T47D (cell line): ENCODE measurements at places on chromosomes 5 and 9.

DNA sequence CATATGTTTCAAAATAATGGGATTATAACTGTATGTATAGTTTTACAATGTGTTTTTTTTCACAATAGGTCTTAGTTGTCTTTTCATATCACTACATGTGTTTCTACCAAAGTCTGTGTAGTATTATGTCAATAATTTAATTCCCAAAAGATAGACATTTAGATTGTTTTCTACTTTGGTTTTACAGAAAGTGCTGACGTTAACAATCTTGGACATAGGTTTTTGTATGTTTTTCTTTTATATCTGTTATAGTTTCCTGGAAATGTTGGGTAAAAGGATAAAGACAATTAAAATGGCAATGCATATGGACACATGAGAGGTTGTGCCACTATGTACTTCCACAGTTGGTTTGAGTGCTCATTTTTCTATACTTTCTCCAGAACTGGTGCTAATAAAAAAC is 15.2 kb downstream of the TMEFF1 start:
- DNase-seq: no peak

GRCh38 chr9:83242066-83242465 is 179.1 kb upstream of the RASEF start:
- peak; percentile 52 for DNase-seq

DNA sequence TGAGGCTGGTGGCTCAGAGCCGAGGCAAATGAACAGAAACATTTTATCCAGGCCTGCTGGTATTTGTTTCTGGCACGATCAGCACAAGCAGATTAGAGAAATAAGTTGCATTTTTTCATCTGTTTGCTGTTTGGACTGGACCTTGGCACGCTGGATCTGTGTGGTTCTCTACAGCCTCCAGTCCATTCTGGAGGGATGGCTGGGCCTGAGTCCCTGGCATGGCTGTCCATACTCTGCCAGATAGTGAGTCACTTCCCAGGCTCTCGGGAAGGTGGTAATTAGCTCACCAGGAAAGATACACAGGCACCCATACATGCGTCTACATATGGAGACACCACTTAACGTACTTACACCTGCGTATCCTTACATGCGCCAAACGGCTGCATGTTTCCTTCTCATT is 78.6 kb downstream of the SPRY4 start:
- peak; percentile 28 for DNase-seq

GRCh38 chr5:157516006-157516405 is 56.0 kb downstream of the NIPAL4 start:
- DNase-seq: no peak

- no peak for DNase-seq
Observed at GRCh38 chr9:127855522-127855921, 1.1 kb upstream of the ENG start.

DNA sequence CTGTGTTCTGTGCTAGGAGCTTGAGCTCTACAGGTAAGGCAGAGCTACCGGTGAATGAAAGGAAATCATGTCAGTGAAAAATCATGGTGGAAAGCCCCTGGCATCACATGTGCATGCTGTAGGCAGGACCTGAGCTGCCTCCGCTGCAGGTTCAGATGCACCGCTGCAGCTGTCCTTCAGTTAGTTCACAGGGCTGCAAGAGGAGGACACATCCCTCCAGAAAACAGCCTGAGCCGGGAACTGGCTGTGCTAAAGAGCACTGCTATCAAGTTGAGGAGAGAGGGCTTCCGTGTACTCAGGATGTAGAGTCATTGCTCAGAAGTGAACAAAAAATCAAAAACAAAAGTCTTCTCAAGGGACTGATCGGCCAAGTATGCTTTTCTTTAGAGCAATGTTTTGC is 138.6 kb downstream of the ERCC6L2 start:
- no peak for DNase-seq

GRCh38 chr5:127337876-127338275 is 47.3 kb downstream of the MEGF10 start:
- DNase-seq: no peak

- no peak for DNase-seq
Observed at GRCh38 chr5:5218396-5218795, 78.3 kb downstream of the ADAMTS16 start.

- DNase-seq: no peak
Observed at GRCh38 chr5:116009806-116010205, 22.5 kb upstream of the ARL14EPL start.

- no peak for DNase-seq
Observed at GRCh38 chr9:94086486-94087345, 2.5 kb downstream of the PTPDC1 start.

DNA sequence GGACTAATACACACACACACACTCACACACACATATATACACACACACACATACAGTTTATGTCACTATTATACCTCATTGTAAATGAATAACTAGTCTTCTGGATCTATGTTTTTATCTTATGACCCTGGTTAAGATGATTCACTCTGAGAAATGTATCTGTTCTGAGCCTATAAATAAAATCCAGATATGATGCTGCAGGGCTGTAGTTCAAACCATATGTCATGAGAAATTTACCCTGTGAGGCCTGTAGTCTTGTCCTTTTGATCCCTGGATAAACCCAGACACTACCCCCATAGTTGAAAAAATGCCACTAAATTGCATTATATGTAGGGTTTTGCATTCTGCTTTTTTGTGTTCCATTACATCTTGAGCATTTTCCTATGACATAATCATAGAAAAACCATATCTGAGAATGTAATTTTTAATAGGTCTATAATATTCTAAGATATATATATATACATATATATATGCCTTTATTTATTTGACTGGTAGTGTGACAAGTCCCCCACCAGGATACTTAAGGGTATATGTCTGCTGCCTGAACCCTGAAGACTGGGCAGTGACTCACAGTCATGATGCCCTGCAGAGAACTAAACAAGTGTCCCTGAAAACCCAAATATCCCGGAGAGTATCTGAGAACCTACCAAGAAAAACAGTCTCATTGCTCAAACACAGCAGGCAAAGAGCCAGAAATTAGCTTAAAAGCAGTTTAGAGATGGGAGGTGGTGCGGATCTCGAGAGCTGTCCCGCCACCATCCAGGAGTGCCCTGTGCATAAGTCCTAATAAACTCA is 18.4 kb upstream of the ALDOB start:
- DNase-seq: no peak

- no peak for DNase-seq
Observed at GRCh38 chr9:123350590-123351310, 5.2 kb upstream of the CRB2 start.

DNA sequence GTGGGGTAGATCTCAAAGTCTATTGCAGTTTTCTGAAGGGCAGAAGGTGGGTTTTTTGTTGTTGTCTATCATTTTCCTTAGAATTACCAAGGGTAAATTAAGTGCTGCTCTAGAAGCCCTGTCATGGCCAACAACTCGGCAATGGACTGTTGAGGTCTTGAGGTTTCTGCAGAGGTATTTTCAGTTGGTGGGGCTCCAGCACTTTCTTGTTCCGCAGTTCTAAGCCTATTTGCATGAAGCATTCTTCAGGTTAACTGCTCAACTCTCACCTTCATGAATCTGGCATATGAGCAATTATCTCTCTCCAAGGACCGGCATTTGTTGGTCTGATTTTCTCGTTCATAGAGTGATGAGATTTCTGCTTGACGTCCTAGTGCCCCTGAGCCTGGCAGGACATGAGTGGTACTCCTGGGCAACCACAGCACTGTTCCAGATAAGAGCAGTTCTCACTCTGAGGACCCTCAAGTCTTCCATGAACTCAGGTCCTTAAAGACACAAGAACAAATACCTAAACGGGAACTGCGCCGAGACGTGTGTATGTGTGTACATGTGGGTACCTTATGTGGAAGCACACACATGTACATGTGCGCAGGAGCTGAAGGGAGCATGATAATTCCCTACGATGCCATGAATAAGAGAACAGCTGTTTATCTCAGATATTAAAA is 544.5 kb downstream of the CSNK1G3 start:
- no peak for DNase-seq

DNA sequence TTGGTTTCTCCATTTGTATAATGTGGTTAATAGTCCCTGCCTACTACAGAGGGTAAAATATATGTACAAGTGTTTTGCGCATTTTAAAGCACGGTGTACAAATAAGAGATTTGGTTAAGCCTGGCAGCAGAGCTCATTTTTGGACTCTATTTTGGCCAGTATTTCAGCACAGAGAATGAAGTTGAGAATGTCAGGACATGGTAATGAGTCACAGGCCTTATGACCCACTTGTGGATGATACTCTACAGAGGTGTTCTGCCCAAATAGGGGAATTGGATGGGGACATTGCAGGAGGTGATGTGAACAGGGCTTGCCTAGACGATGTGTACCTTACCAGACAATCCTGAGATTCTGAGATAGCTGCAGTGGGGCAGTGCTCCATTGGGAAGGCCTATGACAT is 50.6 kb downstream of the MELK start:
- no peak for DNase-seq

DNA sequence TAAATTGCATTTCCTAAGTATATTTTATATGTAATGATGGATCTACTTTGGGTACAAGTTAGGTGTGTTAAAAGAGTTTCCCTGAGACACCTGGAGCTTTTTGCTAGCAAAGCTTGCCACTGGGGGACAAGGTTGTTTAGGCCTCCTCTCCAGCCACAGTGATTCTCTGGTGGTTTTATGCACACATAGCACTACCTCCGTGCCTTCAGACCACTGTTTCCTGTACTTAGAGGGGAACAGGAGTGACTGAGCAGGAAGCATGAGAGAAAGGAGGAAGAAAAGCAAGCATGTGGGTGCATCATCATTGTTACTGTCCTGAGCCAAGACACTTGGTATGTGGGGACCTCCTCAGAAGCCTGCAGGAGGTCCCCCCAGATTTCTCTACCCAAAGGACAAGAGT is 272.1 kb downstream of the RASEF start:
- DNase-seq: no peak

DNA sequence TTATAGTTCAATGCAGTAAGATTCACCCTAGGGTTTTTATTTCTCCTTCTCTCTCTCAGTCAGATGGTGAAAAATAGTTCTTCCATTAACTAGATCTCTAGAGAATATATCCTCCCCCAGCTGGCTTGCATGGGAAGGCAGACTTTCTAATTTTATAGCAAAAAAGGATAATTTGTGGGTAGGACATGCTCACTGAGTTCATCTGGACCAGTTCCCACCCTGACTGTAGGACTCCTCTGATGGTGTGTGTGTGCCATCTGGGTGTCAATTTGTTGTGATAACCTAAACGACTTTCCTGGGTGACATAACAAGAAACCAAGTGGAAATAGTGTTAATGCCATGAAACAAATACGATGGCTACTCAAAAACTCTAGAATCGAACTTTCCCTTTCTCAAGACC is 44.9 kb downstream of the APBA1 start:
- DNase-seq: no peak

DNA sequence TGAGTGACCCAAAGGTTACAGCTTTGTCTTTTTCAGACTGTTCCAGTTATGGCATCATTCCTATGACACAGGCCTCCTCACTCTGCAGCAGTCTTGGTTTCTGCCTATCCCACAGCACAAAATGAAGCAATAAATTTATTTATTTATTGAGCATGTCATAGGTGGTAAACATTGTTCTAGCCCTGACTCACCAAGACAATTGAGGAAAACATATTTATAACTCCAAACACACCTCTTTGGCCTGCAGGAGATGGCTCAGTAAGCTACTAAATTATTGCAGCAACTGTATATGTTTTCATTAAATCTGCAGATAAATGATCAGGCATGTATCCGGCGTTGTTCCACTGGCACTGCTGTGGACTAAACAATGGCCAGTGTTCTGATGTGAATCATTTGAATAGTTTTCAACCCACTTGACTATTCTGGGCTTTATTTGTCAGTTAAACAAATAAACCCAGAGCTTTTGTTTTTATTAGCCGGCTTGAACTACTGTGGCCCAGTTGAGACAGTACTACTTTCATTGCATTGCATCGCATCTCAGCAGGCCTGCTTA is 83.2 kb downstream of the FOXD1 start:
- DNase-seq: no peak

- DNase-seq: peak; percentile 8
Observed at GRCh38 chr9:6827439-6828145, 69.8 kb downstream of the KDM4C start.

DNA sequence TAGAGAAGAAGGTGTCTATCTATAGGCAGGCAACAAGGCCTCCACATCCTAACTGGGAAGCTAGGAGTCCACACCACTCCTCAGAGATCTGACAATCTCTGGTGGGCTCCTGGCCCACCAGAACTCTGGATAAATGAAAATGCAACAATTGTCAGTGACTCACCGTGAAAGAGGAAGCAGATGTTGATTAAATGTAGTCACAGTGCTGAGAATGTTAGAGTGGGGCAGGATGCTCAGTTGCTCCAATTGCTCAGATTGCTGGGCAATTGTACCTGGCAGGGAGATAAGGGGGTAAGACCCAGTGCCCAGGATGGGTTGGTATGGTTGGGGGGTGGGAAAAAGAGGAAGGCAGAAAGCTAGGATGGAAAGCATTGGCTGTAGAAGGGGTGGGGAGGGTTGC is 4.3 kb downstream of the CCL19 start:
- DNase-seq: no peak

GRCh38 chr9:98081477-98082219 is 25.1 kb downstream of the NANS start:
- no peak for DNase-seq

GRCh38 chr5:141958113-141958512 is at the start of gene PCDH12:
Gene PCDH12 (minus strand): TSS chr5:141958202. CDS start chr5:141957851, 351 bp downstream.
- DNase-seq: no peak
